ENCODE measurements at places on chromosomes 1 and 21.

DNA sequence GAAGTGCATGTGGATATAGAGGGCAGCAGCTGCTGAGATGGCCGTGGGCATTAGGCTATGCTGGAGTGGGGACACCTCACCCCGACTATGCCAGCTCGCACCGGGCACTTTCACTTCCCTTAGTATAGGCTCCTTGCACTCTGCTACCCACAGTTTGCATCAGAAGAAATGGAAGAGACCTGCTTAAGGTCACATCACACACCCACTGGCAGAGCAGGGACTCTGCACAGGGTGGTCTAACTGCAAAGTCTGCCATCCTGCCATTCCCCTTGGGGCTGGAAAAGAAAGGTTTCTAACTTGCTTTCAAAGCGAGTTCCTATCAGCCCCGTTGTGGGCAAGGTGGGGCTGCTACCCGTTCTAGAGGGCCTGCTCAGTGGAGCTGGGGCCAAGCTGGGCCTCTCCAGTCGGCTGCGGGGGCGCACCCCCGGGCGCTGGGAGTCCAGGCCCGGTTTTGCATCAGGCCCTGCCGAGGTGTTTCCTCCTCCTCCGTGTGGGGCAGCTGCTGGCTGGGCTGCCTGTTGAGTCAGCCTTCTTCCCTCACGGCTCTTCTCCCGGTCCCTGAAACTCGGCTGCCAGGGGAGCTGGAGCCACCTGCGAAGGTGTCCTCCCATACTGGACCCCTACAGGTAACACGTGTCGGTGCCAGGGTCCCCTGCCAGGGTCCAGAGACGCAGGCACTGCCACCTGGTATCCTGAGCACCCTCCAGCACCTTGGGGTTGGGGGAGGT lies at the start of gene SYTL1:
TSS of gene SYTL1 (plus strand) at position 498 of the 728 bp plus-strand sequence. CDS start 3,313 bp downstream, outside the sequence.
- no peak for DNase-seq

DNA sequence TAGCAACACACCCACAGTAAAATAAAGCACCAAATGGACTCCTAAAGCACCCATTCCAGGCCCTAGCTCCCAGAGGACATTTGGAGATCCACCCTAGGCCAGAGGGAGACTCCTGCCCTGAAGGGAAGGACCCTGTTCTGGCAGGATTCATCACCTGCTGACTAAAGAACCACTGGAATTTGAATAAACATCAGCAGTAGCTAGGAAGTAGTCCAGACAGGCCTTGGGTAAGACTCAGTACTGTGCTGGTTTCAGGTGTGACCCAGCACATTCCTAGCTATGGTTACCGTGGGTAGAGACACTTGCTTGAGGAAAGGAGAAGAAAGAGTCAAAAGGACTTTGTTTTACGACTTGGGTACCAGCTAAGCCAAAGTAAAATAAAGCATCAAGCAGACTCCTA lies 92.7 kb upstream of the LRRC7 start:
- DNase-seq, result no peak

DNA sequence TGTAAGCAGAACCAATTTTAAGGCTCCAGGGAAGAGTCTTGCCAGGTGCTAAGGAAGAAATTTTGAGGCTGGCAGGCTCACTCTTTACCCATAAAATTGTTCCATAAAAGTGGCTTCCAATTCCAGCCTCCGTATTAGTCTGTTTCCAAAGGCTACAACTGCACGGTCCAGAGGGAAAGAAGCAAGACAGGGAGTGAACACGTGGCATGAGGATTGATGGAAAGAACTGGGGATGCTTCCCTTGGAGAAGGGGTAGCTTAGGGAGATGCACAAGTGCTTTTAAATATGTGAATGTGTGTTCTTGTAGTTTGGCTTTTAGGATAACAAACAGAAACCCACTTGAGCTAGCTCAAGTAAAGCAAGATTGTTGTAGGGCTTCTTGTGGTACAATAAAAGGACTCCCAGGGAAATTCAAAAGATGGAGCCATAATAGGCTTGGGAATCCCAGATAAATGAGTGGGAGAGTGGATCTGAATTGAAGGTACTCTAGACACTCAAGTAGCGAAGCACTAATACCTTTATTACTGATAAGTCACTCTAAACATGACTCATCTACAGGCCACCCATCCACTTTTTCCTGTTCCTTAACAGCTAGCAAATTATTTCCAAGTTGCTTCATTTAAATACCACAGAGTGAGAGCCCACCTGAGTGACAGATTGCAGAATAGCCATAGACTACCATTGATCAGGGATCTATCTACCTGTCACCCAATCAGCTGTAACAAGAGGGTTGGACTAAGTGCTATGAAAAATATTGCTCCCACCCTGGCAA lies 34.8 kb upstream of the NPL start:
- DNase-seq, result no peak

GRCh38 chr1:171180670-171181069 lies 4.4 kb upstream of the FMO2 start:
- no peak for DNase-seq

DNA sequence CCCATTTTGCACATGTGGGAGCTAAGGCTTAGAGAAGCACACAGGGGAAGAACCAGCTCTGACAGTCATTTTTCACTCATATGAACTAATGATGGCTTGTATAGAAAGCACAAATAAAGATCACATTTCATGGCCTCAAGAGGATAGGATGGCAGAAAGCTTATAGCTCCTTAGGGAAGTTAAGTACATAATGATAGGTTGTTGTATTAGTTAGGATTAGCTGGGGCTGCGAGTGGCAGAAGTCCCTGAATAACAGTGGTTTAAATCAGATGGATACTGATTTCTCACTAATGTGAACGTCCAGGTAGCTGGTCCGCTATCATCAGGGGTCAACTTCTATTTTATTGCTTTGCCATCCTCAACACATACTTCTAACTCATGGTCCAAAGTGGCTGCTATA lies 284.0 kb downstream of the RPS6KC1 start:
- DNase-seq, result no peak

DNA sequence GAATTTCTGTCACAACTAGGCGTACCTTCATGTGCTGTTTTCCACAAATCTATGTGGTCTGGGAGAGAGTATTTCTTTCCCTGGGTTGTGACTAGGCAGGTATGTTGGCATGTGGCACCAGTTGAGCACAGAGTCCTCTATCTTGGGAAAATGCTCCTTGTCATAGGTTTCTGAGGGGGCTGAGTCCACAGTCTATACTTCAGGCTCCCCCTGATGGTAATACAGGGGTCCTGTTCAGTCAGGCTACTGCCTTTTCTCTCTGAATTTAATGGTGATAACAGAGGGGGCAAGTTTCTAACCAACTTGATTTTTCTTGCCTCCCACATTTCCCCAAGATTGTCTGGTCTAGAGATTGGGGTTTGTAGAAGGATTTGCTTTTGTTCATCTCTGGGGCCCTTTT lies 35.8 kb downstream of the VANGL1 start:
- DNase-seq, result no peak

GRCh38 chr1:22406722-22407495 lies 44.7 kb upstream of the ZBTB40 start:
- no peak for DNase-seq

- DNase-seq, result no peak
Measured at GRCh38 chr1:4794020-4794780, 139.8 kb downstream of the AJAP1 start.

GRCh38 chr1:39258146-39258924 lies 53.8 kb downstream of the MACF1 start:
- peak; percentile 51 for DNase-seq

DNA sequence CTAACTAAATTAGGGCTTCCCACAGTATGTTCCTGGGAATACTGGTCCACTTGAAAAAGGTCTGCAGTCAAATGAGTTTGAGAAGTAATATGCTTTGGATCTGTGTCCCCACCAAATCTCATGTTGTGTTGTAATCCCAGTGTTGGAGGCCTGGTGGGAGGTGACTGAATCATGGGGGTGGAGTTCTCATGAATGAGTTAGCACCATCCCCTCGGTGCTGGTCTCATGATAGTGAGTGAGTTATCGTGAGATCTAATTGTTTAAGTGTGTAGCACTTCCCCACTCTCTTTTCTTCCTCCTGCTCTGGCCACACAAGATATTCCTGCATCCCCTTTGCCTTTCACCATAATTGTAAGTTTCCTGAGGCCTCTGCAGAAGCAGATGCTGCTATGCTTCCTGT lies 16.9 kb upstream of the DMRTB1 start:
- DNase-seq, result no peak

- no peak for DNase-seq
Measured at GRCh38 chr1:18881164-18881563, 21.2 kb downstream of the ALDH4A1 start.

GRCh38 chr1:175734642-175735041 lies 8.8 kb downstream of the TNR start:
- DNase-seq, result no peak

DNA sequence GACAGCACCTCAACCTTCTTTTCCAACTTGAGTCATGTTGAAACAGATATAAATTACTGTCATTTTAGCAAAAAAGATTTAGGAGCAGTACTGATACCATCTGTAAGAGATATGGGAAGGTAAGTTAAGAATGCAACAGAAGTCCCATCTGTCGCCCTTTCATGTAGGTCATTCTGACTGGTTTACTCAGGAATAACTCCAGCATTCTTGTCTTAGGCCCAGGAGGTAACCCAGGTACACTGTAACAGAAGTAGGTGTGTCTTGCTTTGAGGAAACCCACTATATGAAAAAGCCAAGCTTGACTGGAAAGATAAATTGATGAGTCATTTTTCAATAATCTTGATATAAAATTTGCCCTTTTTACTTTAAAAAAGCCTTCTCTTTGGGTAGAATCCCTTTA lies 35.4 kb downstream of the PGM1 start:
- DNase-seq, result no peak

GRCh38 chr1:103931891-103932290 lies 182.2 kb downstream of the AMY1C start:
- no peak for DNase-seq

GRCh38 chr1:54356680-54357147 lies 49.5 kb downstream of the SSBP3 start:
- DNase-seq, result no peak

Measured in left ventricle myocardium inferior (tissue), 1 donor.